Amniotic stem cell (primary cell): ENCODE measurements at places on chromosomes 5 and 9.
A peak's percentile ranks its signal among the peaks of the same experiment; 100 is the strongest.

- no peak for DNase-seq
Observed at GRCh38 chr9:87803623-87804345, 77.9 kb downstream of the CTSL start.

DNA sequence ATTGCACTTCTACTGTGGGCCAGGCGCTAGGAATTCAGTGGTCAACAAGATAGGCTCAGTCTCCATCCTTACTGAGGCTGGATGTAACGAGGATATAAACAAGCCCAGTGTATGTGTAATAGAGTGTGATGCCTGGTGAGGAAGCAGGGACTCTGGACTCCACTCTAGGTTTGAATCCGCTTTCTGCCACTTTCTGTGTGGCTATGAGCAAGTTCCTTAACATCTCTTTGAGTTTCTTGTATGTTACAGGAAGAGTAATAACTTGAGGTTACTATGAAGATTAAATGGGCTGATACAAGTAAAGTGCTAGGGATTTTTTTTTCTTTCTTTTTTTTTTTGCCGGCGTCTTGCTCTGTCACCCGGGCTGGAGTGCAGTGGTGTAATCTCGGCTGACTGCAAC is 12.4 kb downstream of the DOCK2 start:
- no peak for DNase-seq

DNA sequence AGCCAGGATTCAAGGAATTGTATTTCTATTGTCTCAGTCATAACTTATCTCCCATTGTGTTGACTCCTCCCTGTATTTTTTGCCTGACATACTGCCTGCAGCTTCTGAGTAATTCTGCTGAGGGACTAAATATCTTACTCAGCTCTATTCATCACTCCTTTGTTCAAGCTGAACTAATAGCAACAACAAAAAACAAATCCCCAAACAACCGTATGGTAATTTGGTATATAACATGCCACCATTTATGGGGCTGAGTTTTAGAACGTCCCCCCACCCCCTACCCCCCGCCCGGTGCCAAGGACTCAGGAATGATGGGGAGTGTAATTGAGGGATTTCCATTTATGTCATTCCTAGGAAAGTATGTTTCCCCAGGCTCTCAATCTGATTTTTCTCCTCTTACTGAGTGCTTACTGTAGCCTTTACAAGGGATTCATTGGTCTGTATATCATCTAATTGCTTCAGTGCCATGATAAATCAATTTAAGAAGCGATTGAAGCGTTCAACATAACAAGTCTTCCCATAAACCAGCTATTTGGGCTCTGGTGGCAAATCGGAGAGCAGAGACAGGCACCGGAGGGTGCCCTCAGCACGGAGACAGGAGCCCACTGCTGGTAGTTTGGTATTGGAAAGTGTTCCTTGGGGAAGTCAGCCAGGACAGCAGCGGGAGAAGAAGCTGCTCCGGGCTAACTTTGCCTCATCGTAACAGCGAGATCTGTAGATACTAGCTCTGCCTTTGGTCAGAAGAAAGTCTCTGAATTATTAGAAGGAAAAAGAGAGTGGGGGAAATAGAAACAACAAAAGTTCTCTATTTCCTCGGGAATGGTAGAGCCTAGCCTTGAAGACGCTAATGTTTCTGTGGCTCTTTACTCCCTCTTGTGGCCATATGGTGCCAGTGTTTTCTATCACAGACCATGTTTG is 40.7 kb upstream of the HSD17B4 start:
- peak; percentile 61 for DNase-seq

GRCh38 chr9:27799326-27799725 is 226.0 kb upstream of the C9orf72 start:
- DNase-seq: no peak

- peak; percentile 11 for DNase-seq
Observed at GRCh38 chr9:88953381-88954029, 37.8 kb upstream of the S1PR3 start.

GRCh38 chr5:5155617-5156016 is 15.5 kb downstream of the ADAMTS16 start:
- no peak for DNase-seq

GRCh38 chr5:146772881-146773466 is 105.6 kb downstream of the PPP2R2B start:
- no peak for DNase-seq

GRCh38 chr9:38333047-38333446 is 59.5 kb upstream of the ALDH1B1 start:
- no peak for DNase-seq

GRCh38 chr5:59893429-59894227 is at the start of gene PDE4D:
Gene PDE4D (minus strand): TSS chr5:59893726.
- DNase-seq: peak; percentile 12

- DNase-seq: no peak
Observed at GRCh38 chr5:53350991-53351770, 129.2 kb upstream of the FST start.

DNA sequence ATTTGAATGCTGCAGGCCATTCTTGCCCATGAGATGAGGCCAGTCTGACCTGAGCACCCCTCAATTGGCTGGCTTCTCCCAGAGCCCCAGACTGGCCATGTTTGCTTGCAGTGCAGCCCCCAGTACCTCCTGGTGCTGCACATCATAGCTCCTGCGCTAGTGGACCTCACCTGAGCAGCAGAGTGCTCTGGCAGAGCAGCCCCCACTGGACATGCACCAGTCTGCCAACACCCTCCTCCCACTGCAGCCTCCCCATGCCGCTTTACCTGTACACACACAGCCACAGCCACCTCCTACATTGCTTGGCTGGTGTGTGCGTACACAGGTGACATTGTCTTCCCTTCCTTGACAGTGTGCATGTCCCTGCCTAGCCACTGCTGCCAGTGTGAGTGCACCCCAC is 940.2 kb downstream of the EFNA5 start:
- DNase-seq: no peak

- no peak for DNase-seq
Observed at GRCh38 chr9:115032296-115032695, 85.7 kb downstream of the TNC start.

GRCh38 chr9:130421802-130422276 is 22.9 kb upstream of the ASS1 start:
- no peak for DNase-seq

DNA sequence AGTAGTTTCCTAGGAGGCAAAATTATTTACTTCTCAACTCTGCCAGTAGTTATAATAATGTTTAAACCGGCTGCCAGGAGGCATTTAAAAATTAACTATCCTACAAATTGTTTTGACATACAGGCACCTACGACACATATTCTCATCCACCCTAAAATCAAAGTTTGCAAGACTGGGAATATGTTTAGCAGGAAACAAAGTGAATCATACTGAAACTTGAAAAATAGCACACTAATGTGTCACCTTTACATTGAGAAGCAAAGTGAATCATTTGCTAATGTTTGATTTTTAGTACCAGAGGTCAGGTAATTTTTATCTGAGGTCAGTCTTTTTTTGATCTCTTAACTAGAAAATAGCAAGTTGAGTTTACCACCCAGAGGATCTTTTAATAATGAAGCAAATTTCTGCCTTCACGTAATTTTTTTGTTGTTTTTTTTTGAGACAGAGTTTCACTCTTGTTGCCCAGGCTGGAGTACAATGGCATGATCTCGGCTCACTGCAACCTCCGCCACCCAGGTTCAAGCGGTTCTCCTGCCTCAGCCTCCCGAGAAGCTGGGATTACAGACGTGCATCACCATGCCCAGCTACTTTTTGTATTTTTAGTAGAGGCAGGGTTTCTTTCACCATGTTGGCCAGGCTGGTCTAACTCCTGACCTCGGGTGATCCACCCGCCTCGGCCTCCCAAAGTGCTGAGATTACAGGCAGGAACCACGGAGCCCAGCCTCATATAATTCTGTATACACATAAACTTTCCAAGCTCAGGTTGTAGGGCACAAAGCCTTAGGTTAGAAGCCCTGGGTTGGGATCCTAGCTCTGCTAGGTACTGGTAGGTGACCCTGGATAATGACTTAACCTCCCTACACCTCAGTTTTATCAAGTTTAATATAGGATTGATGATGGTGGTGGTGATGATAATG is 124.3 kb downstream of the UGCG start:
- peak; percentile 5 for DNase-seq

DNA sequence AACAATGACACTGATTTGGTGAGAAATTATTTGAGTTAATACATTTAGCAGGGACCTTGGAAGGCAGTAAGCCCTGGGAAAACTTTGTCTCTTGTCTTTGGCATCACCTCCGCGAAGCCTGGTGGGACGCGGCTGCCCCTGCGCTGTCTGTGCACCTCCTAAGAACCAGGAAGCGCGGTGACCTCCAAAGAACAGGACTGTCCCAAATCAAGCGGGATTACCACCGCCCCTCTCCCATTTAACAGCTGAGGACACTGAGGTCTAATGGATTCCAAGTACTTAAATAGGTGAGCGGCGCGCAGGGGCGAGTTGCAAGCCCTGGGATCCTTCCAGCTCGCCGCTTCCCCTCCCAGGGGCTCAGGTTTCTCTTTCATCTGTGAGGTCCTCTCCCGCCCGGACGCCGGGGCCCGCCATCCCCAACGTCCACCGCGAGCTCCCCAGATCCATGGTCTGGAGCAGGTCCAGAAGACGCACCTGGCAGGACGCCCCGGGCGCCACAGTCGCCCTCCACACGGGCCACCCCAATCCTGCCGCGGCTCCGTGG is 432 bp downstream of the STARD4 start:
- DNase-seq: no peak

DNA sequence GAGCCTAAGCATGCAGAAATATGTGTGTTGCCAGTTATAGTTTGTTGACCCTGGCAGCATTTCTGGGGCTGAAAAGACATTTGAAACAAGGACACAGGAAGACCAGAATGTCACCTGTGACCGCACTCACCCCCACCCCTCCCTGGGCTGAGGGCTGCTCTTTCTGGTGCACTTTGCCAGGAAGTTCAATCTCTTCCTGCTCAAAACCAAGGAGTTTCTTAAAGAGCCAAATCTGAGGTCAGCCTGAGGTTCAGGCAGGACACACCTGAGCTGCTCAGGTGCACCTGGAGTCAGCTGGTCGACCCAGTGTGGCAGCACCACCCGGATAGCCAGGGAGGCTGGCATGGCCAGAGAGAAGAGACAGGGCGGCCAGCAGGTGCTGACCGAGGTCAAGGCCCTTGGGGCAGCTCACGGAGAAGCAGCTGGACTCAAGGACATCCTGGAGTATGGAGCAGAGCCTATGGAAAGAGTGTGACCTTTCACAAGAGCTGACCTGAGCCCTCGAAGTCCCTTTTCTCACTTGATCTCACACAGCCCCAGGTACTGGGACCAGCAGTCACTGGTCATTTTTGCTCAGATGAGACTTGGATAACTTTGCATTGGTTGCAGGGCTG is 376.9 kb upstream of the IRX4 start:
- no peak for DNase-seq

- DNase-seq: no peak
Observed at GRCh38 chr5:178602752-178603151, 12.6 kb upstream of the COL23A1 start.

DNA sequence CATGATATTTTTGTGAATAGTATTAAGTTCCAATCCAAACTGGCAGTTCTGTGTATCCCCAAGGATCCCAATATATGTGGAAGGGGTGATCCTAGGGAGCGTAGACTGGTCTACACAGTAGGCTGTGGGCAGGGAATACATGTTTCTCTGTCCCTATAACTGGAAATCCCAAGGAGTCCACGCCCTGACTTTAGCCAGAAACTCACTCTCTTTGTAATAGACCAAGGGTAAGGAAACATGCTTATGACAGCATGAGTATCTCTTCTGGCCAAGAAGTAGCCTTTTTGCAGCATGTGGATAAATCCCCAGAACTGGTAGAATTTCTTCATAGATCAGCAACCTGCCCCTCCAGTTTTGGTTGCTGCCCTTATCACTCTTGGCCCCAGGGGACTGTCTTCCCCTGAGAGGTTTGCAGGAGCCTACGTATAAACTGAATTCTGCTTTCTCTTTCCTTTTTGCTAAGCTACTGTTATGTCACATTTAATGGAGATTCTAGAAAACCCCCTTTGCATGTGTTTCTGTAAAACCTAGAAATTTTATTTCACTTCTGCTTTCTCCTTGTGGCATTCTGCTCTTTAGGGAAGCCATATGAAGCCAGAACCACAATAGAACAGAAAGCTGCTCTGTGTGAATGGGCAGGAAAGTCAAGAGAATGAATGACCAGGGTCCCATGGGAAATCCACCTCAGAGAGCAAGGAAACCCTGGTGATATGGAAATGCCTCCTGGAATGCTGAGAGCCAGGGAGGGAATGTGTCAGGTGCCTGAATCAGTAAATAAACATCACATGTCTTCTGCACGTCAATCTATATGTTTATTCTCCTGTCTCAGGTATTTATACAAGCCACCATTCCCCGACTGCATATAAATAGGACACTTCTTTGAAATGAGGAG is 3.5 kb downstream of the IFNA2 start:
- DNase-seq: no peak

GRCh38 chr5:118999696-119000095 is 11.3 kb upstream of the DTWD2 start:
- no peak for DNase-seq

DNA sequence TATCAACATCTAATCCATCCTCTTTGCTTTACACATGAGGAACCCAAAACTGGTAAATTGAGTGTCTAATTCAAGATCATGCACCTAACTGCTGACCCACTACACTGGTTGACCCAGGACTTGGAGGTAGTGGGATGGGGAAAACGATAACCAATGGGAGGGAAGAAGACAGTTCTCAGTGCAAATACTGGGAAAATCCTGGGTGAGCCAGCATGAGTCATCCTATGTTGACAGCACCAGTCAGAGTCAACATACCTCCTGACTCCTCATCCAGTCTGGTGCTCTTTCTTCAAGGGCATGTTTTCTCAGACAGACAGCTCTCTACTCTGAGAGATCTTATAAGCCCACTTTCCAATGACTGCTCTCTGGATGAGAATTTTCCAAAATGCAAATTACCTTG is 232.8 kb upstream of the PTGER4 start:
- DNase-seq: peak; percentile 64

DNA sequence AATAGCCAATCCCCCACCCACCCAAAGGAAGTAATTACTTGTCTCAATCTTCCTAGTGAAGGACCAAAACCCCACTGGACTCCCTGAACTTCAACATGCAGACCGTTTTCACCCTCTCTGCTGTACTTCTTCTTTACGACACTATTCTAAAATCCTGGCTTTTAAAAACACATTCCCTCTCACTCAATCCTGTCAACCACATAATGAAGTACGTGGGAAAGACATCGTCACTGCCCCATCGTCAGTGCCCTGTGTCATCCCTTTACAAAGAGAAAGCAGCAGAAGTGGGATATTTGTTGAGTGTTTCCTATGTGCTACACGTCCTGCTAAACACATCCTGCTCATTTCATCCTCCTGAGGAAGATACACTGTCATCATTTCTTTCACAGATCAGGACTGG is 54.2 kb downstream of the MAPKAP1 start:
- no peak for DNase-seq

DNA sequence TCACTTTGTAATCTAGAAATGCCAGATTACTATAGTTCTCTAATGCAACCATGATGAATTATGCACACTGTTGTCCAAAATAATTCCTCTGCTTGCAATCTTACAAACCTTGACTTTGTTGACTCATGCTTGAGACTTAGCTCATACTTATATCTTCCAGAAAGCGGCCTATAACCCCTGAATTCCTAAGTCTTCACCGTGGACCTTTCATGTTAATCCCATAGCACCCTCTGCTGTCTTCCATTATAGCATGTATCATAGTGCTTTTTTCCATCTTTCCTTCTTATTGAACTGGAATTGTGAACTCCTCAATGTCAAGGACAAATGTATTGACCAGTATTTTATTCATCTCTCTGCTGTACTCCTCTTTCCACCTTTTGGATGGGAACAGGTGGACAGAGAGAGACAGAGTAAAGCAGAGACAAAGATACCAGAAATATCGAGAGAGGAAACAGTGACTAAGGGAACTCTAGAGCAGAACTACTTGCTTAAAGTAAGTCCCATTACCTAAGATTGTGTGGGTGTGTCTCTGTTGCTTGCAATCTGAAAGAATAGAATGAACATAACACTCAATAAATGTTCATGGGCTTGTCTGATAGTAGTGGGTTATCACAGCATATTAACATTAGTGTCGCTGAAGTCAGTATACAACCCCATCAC is 110.0 kb downstream of the LURAP1L start:
- DNase-seq: no peak
